ENCODE measurements at places on chromosomes 3 and 15. TPM values are rescaled to one million over a fixed set of nuclear protein-coding genes. Genes with fewer than 3 reads are reported as not detected.
A peak's percentile ranks its signal among the peaks of the same experiment; 100 is the strongest.

DNA sequence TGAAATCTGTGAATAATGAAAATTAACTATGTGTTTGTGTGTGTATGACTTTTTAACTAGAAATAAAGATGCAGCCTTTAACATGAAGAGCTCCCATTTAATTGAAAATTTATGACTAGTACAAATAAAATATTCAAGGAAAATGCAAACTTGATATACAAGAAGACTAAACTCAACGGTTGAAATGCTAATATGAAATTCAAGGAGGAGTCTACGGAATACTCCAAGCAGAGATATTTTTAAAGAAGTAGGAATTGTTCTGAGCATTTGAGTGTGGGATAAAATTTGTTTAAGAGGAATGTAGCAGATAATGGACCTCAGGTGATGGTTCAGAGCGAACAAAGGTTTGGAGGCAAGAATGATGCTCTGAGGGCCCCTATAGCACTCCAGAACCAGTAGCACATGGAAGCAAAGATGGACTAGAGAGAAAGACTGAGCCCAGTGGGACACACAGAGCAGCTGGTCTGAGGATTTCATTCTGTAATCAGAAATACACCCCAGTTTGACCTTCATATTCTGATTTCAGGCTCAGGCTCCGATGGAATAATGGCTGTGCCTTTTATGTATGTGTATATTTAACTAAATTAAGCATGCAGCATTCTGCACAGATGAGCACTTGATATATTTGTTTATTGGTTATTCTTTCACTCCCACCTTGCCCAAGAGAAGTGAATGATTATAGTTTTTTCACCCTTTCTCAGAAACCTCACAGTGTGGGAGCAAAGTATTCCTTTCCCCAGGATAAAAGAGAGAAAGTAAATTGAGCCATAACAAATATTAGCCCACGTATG is 227.1 kb downstream of the ZPLD1 start:
- no peak for DNase-seq

PLA1A gene
- 7.3 TPM for polyA plus RNA-seq

GRCh38 chr3:185401319-185401955 is 38.5 kb downstream of the MAP3K13 start:
- DNase-seq, result peak; percentile 7

- peak; percentile 26 for DNase-seq
These were observed 30.4 kb downstream of the ATG3 start for GRCh38 chr3:112531358-112531781.

DNA sequence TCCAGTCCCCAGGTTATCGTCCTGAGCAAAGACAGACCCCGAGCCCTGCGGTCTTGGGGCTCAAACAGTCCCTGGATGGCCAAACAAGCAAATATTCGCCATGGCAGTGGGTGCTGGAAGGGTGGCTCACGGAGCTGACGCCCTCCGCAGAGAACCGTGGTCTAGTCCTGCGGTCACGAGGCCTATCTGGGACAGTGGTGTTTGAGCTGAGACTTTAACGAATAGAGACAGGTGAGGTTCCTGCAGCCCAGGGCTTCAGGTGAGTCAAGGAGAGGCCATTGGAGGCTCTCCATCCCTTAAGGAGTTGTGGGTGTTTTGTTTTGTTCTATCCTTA is 399 bp upstream of the SUCLG2 start:
- no peak for DNase-seq

TRNT1 gene
- 48.9 TPM for polyA plus RNA-seq

DNA sequence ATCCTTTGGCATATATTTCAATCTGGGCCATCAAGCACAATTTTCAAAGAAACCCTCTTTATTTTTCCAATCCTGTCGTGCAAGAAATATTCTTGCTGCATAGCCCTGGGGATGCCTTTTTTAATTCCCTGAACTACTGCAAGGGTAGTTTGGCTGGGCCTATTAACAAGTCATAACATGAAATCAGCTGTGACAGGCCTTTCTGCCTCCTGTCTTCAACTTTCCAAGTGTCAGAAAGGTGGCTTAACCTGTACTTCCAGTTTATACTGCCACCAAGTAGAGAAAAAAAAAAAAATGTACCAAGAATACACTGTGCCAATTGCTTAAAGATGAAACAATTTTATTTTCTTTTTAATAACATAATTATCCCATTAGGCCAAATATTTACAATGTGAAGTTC is 32.4 kb upstream of the SPPL2A start:
- peak; percentile 45 for DNase-seq

GRCh38 chr15:83982748-83983147 is 252.8 kb upstream of the GOLGA6L4 start:
- DNase-seq, result no peak

GNL3 gene
- 113 TPM for polyA plus RNA-seq

DNA sequence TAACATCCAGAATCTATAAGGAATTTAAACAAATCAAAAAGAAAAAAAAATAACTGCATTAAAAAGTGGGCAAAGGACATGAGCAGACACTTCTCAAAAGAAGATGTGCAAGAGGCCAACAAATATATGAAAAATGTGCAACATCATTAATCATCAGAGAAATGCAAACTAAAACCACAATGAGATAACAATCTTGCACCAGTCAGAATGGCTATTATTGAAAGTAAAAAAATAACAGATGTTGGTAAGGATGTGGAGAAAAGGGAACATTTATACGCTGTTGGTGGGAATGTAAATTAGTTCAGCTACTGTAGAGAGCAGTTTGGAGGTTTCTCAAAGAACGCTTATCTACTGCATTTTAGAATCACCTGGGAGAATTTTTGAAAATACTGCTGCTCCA is 186.1 kb downstream of the OTOL1 start:
- DNase-seq, result no peak

DNA sequence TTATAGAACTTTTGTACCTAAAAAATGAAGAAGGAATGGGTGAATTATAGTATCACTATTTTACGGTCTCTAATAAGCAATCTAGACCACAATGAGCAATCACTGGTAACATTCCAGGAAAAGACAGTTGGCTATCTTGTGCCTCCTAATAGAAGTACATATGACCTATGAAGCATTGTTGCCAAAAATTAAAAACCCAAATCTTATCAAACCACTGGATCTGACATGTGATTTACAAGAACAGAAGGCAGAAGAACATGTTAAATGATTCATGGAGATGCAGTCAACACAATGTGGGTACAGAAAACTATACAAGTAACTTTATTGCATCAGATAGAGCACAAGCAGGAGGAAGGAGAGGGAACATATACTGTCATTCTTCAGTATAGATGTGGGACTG is 14.5 kb upstream of the HYKK start:
- DNase-seq, result no peak

SV2B gene
- polyA plus RNA-seq, result 0.67 TPM

DNA sequence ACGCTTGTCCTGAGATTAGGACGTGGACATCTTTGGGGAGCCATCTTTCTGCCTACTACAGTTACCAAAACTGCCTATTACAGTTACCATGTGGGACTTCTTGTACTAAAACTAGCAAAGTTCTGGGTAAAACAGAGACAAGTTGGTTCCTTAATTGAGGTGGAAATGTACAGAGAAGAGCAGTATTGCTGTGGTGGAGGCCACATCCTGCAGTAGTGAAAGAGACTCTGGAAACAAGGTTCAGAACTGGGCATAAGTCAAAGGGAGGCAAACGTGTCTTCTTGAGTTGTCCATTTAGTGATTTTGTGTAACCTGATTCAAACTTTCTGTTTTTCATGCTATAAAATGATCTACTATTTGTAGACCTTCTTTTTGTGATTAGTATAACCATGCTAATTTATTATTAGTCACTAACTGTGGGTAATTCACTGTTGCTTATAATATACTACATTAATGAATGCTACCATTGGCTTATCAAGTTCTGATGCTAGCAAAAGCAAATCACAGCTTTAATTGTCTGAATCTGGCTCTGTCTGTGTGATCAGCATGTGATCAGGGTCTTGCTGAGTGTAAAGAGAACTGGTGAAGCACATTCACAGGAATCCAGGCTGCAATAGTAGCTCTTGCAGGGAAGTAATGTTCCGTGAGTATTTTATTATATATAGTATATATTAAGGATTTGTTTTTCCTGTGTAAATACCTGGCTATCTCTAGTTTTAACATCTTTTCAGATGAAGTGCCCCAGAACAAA is 207.9 kb upstream of the GAP43 start:
- no peak for DNase-seq

- no peak for DNase-seq
These were observed 963 bp downstream of the SHQ1 start for GRCh38 chr3:72847282-72847681.

- no peak for DNase-seq
These were observed 36.1 kb upstream of the ACKR4 start for GRCh38 chr3:132561003-132561402.

GRCh38 chr15:69896606-69897005 is 201.1 kb downstream of the TLE3 start:
- no peak for DNase-seq

Measured in left kidney (tissue), 8 donors.